ENCODE measurements at places on chromosomes 16 and 17.

GRCh38 chr17:79838522-79839274 is 542 bp downstream of the CBX4 start:
- DNase-seq: peak; percentile 81

GRCh38 chr17:40315678-40316570 is 6.9 kb downstream of the RARA start:
- DNase-seq: no peak

DNA sequence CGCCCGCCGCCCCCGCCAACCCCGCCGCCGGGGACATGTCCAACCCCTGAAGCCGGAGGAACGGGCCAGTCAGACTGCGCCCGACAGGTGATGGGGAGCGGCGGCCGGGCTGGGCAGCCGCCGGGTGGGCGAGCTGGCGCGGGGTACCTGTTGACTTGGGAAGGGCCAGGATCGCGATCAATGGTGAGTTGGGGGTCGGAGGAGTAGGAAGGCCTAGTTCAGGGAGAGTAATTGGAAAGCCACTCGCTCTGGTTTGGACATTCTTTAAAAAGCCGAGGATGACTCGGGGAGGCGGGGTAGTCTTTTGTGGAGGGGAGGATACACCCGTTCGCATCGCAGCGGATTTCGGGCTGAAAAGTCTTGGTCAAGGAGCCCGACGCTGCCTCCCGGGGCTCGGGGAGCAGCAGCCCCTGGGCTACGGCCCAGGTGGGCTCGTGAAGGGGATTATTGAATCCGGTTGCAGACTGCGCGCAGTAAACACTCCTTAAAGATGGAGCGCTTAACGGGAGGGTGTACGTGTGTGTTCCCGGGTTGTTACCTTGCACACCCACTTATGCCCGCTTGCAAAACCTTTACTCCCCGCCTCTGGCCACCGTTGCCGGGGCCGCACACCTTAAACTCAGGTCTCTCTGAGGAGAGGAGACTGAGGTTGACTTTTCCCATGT is 123.8 kb downstream of the GOSR1 start:
- DNase-seq: peak; percentile 57

GRCh38 chr16:76278086-76278485 is 885 bp downstream of the CNTNAP4 start:
- DNase-seq: no peak

- peak; percentile 92 for DNase-seq
Measured at GRCh38 chr16:85522842-85523601, 90.1 kb upstream of the GSE1 start.

GRCh38 chr17:74990581-74991105 is 3.2 kb downstream of the CDR2L start:
- DNase-seq: no peak

GRCh38 chr17:73142872-73143381 is 21.9 kb upstream of the SSTR2 start:
- no peak for DNase-seq

DNA sequence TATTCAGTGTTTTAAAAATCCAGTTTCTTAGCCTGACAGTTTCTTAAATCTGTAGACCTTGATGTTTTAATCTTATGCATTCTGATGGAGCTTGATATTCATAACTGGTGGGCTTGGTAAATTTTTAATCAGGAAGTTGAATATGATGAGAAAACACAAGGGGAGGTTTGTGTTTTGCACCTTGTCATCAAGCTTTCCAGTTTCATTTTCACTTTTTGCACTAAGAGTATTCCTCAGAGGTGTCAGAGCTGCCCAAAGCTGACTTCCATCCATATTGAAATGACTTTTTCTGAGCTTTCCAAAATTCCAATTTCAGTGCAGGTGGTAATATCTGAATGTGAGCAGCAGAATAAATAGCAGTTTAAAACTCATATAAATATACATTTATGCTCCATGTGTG is 555.0 kb upstream of the RBFOX1 start:
- no peak for DNase-seq

DNA sequence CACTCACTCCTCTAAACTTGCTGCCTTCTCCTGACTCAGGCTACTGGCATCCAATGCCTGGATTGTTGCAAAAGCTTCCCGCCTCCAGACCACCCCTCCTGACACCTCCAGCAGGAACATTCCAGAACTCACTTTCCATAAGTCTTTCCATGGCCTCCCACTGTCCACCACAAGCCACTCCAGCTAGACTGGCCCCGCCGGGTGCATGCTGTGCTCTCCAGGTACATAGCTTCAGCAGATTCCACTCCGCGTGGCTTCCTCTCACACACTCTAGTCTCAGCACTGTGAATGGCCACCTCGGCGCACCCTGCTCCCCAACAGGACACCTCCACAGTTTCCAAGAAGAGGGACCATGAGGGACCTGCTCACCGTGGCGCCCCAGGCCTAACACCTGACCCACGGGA is 25.9 kb upstream of the FAAP100 start:
- DNase-seq: no peak

GRCh38 chr17:55430541-55431288 is 9.1 kb upstream of the MMD start:
- DNase-seq: peak; percentile 4

DNA sequence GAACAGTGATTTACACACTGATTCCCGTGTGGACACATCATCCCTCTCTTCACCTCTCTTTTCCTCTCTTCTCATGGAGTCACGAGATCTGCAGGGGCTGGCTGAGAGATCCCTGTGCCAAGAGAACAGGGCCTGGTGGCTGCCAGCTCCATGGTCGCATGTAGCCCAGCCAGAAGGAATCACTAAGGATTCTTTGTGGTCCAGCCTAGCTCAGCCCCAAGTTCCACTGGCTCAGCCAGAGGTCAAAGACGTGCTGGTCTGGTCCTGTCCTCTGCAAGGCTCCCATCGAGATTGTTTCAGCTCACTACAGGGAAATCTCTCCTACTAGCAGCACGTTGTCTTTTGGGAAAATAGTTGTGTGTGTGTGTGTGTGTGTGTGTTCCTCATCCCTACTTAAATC is 66.4 kb downstream of the NDEL1 start:
- no peak for DNase-seq

DNA sequence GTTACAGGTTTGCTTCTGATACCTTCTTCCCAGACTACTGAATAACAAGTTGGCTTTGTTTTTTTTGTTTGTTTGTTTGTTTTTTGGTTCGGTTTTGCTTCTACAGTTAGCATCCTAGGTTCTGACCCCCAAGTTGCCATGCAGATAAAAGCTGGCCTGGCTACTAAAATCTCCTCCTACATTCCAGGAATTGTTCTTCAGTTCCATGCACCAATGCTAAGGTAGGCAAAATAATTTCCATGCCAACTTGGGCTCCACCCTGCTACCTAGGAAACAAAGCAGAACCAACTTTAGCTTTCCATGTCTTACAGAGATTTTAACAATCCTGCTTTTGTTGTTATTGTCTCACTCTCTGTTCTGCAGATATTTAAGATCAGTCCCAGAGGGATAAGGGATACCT is 495.5 kb upstream of the SOX9 start:
- no peak for DNase-seq

DNA sequence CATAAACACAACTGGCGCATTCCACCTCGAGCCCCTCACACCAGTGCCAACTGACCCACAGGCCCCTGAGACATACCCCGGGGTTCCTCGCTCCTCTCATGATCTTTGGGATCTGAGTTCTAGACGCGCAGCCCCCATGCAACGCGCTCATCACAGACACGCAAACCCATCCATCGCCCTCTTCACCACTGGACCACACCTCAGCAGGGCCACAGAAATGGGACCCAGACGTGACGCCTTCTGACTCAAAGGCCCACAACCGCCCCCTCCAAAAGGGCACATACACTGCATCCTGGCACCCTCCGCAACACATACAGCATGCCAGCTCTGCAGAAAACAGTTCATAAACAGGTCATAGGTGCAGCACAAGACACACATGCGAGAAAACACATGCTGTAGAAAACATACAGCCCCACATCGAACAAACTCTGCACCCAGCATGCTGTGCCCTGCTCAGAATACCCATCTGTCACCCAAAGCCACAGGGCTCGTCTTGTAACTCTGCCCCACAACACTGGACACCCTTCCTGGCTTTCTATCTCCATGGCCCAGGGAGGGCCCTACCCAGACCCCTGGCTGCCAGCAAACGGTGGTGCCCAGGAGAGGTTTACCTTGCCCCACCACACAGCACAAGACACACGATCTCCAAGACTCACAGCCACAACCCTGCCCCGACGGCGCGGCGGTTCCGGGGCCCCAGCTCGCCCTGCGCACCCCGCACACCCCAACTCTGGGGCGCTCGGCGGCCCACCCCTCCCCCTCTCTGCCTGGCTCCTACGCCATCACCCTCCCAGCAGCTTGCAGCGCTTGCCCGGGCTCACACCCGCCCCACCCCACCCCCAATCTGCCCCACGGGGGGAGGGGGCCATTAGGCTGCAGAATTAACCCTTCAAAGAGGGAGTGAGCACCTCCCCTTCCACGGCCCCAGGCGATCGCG is 887 bp downstream of the ZBTB4 start:
- DNase-seq: peak; percentile 30

DNA sequence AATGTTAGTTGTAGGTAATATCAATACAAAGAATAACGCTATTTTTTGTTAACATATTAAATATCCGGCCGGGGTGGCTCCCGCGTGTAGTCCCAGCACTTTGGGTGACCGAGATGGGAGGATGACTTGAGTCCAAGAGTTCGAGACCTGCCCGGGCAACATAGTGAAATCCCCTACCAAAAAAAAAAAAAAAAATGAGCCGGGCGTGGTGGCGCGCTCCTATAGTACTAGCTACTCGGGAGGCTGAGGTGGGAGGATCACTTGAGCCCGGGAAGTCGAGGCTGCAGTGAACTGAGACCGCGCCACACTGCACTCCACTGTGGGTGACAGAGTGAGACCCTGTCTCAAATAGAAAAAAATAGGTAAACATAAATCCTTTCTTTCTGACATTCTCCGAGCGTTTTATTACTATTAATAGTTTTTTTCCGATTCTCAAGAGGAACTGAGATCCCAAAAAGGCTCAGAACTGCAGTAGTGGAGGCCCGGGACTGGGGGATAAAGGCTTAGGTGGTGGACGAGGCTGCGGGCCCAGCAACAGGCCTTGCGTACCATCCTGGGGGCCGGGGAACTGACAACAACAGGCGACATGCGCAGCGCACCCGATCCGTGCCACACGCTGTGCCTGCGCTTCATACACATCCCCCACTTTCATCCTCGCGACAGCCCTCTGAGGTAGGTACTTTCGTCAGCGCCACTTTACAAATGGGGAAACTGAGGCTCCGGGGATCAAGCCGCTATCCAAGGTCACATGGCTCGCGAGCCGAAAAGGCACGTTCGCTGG is 919 bp downstream of the N4BP1 start:
- DNase-seq: peak; percentile 61

GRCh38 chr17:81493198-81494038 is 19.2 kb downstream of the ACTG1 start:
- DNase-seq: no peak

GRCh38 chr16:10552998-10553491 is 27.4 kb downstream of the EMP2 start:
- DNase-seq: no peak

DNA sequence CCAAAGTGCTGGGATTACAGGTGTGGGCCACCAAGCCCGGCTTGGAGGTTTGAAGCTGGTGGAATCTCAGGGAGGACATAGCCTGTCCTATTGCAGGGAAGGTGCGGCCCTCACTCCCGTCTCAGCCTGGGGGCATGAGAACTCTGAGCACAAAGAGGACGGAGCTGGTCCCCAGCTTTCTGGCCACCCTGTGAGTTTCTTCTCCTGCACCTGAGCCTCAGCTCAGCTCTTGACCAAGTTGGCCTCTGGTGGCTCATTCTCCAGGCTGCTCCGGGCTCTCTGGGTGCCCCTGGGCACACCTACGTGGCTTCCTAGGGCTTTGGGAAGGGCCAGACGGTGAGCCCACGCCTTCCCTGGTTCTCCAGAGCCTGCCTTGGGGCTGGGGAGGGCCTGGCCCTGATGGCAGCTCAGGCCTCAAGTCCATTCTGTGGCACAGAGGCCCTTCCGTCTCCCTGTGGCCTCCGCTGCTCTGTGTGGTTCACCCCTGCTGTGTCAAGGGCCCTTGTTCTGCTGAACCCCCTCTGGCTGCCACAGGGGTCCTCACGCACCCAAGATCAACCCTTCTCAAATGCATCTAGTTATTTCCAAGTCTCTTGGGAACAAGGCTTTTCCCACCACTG is 6.9 kb upstream of the FASN start:
- no peak for DNase-seq

DNA sequence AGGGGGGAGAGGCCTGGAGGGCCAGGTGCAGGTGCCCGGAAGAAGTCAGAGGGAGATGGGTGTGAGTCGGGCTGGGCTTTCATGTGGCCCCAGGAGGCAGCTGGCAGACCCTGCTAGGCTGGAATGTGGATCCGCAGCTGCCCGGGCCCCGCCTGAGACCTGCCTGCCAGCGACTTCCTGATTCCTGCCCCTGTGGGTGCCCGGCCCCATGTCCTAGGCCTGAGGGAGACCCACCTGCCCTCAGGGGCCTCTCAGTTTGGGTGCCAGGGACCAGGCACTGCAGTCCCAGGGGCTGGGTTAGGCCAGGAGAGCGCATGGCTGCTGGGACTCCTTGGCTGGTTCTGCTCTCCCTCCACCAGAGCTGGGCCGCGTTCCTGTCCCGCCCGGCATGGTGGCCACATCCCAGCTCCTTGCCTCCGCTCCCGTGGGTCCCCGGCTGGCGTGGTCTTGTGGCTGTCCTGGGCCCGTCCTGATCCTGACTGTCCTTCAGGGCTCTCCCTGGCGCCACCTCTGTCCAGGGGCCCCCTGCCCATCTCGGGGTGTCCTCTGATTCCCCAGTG is 22.1 kb upstream of the SPNS2 start:
- no peak for DNase-seq

GRCh38 chr17:3983606-3984484 is 19.6 kb upstream of the ATP2A3 start:
- DNase-seq: no peak

GRCh38 chr16:20851601-20852000 is 45.3 kb downstream of the REXO5 start:
- DNase-seq: no peak

GRCh38 chr16:83964684-83965443 is 3.2 kb upstream of the NECAB2 start:
- no peak for DNase-seq

DNA sequence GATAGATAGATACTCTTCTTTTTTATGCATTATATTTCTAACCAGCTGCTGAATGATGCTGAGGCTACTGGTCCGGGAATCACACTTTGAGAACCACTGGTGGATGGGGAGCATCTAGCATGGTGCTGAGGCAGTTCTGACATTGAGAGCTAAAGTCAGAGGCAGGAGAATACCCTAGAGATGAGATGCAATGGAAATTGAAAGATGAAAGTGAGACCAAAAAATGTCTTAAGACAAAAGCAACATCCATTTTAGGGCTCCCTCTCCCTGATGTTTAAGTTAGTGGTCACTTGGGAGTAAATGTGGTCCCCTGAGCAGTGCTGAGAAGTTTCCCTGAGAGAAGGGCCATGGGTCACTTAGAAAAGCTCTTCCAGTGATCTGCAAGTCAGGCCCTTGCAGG is 6.8 kb downstream of the PCTP start:
- DNase-seq: no peak

- no peak for DNase-seq
Measured at GRCh38 chr16:11819798-11820197, 22.7 kb upstream of the ZC3H7A start.

- peak; percentile 34 for DNase-seq
Measured at GRCh38 chr17:40035162-40035559, 19.0 kb downstream of the MED24 start.
